ENCODE measurements at places on chromosomes 2 and 18. TPM values are rescaled to one million over a fixed set of nuclear protein-coding genes. Genes with fewer than 3 reads are reported as not detected.
A peak's percentile ranks its signal among the peaks of the same experiment; 100 is the strongest.

DNA sequence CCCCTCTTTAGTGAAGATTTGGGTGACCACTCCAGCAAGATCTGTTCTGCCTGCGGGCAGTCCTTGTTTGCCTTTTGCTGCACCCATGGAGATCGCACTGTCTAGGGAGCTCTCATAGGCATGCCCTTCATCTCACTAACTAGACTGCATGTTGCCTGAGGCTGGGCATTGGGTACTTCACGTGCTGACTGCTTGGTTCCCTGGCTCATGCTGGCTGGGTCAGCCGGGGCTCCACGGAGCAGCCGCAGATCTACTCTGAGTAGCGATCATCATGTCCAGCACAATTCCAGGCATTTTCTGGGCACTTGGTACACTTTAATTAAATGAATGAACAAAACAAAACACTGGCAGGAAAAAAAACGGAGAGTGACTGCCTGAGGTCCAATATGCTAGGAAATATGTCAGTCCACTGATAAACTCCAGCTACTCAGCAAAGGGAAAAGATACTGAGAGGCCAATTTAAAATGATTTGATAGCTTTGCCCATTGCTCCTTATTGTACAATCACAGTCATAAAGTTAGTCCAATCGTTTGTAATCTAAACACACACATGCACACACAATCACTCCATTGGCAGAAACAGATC is 220.3 kb downstream of the C1D start:
- DNase-seq = no peak

ASPRV1 gene
- 0.80 TPM for polyA plus RNA-seq

- DNase-seq = no peak
These were observed 228.9 kb downstream of the CELF4 start for GRCh38 chr18:37336568-37337285.

DNA sequence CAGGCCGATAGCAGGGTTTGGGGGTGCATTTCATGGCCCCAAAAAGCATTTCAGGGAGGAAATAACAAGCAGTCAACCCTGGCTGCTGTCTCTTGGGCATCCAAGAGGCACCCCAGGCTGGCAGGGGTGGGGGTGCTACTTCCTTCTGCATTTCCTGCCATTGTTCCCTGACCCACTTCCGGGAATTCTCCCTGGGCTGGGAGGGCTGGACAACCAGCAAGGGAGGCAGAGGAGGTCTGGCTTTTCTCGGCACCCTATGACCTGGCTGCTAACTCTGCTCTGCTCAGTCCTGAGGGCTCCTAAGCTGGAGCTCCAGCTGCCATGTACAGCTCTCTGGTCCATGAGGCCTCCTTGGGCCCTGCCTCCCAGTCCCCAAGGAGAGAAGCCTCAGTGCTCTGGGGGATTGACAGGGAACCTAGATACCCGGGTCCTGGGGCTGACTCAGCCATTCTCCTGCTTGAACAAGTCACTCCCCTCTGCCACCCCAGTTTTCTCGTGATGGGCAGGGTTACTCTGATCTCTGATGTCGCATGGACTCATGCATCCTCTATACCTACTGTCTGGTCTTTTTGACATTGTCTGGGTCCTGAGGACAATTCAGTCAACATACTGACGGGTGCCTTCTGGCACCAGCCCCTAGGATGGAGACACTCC is 47.2 kb downstream of the DYSF start:
- DNase-seq = no peak

DNA sequence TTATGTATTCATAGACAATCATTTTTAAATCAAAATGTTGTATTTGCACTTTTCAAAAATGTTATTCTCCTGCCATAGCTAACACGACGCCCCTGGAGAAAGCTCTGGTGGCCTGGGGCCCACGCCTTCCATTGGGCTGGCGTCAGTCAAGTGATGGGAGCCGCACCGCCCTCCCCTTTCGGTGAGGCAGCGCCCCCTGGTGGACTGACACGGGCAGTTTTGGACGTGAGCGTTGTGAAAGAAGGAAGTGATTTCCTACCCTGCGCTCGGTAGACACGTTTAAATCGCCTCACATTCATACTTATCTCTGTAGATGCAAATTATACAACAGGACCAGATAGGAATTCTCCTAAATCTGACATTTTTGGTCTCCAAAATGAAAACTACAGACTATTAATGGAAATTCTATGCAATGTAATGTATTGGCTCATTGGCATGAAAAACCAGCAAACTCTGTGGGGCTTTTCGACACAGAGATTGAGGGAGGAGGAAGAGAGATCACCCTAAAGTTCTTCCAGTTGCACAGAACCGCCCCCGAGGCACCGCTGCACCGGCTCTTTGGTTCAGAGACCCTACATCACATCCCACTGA is 326.2 kb upstream of the SOX11 start:
- DNase-seq = peak; percentile 78

- peak; percentile 22 for DNase-seq
These were observed 60.6 kb downstream of the ZNF516 start for GRCh38 chr18:76434452-76434851.

- DNase-seq = no peak
These were observed 390.1 kb upstream of the TRIB2 start for GRCh38 chr2:12326449-12327190.

NDC80 gene
- polyA plus RNA-seq = 0.87 TPM

- DNase-seq = no peak
These were observed 385.0 kb upstream of the TRIB2 start for GRCh38 chr2:12331698-12332097.

DNA sequence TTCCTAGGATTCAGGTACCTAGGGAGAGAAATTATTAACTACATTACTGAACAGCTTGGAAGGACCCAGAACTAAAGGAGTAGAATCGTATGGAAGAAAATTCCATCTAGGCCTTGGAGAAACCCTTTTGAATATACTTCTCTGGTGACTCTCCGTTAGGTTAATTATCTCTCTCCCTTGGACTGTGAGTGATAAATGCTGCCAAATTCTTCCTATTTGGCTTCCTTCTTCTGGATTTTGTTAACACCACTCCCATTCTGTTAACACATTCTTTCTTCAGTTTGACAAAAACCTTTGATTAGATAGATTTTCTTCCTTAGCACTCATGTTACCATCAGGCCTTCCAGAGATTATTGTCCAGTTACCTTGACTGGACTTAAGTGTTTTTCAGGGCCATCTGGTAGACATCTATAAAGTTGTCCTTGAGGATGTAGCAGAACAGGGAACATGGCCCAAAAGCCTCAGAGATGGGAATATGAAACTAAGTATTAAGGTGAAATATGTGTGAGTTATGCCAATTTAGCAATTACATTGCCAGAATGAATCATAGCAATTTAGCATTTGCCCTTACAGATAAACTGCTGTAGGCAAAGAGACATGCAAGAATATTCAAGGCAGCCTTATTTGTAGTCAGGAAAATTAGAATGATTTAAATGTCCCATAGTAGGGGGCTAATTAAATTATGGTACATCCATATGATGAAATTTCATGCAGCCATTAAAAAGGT is 6.7 kb downstream of the CYP27A1 start:
- DNase-seq = no peak

- no peak for DNase-seq
These were observed 335.9 kb downstream of the CYP26B1 start for GRCh38 chr2:71811726-71812125.

KCNK3 gene
- polyA plus RNA-seq = 7.5 TPM

DNA sequence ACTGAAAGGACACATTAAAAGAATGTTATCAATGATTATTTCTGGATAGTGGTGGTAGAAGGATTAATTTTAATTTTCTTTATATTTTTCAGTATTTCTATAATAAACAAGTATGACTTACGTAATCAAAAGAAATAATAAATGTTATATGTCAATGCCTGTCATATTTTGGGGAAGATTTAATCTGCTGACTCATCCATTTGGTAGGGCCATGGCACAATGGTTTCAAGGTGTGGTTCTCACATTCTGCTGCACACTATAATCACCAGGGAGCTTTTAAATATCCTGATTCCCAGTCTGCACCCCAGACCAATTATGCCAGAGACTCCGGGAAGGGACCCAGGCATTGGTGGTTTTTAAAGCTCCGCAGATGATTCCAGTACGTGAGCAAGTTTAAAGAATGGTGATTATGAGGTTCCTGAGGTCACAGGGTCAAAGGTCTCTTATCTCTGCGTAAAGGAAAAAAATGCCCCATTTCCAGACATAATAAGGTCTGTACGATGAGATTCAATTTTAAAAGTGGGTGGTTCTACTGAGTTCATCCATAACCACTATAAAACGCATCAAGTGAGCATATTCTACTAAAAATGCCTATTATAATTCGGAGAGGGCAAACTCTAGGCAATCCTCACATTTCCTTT is 27.2 kb downstream of the WIPF1 start:
- no peak for DNase-seq

IL1F10 gene
- not detected for polyA plus RNA-seq

DNA sequence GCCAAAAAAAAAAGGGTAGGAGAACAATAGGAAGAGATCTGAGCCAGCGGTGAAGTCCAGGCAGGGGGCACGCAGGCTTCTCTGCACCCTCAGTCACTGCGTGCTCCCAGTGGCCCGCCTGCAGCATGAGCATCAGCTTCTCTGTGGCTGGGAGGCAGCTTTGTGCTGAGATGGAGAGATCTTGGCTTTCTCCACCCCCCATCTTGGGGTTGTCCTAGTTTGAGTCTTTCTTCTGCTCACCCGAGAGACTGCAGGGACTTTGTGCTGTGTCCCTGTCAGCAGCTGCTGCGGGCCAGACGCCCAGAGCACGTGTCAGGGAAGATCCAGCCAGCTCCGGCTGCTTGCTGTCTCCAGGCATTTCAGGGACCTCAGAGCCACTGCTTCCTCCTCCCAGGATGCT is 20.3 kb downstream of the TRAPPC12 start:
- DNase-seq = no peak

DNA sequence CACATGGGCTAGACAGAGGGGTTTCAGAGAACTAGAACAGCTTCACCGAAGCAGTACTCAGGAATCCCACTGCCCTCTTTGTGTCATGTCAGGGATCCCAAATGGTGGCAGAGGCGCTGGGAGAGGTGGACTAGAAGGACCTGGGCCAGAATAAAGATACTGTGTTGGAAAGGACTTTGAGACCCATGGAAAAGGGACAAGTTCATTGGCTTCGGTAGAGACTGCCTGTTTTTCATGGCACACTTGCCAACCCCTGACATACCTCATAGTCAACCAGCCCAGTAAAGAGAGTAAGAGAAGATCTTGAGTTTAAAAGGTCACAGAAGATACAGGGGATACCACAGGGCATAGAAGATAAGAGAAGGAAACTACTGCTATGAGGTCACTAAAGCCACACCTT is 381.0 kb downstream of the RIT2 start:
- no peak for DNase-seq

ZNF892 gene
- 0.63 TPM for polyA plus RNA-seq

Measured in pancreas (tissue), 10 donors.